ENCODE measurements at places on chromosomes 12 and 14.

DNA sequence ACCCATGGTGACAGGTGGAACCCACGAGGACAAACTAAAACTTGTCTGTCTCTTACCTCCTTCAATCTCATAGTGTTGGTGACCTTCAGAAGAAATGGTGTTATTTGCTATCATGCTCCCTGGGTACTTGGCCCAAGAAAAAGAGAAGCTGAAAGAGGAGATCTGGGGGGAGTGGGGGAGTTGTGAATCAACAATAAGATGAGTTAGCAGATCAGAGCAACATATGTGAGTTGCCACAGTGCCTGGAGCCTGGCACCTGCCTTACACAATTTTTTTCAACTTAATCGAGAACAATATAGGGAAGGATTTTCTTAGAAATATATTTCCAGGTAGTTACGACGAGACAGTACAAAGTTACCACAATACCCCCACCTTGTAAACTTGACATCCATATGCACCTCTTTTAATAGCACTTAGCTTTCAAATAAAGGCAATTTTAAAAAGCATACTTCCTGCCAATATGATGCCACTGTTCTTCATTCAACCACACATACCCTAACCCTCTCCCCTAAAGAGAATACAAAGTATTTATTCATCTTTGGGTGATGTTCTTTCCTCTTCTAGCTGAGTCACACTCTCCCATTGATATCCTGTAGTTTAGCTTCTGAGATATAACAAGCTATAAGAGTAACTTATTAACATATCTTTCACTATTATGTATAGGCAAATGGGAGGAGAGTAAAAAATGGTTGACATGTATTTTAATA, 424.1 kb upstream of the OR4E1 start:
- DNase-seq: no peak

DNA sequence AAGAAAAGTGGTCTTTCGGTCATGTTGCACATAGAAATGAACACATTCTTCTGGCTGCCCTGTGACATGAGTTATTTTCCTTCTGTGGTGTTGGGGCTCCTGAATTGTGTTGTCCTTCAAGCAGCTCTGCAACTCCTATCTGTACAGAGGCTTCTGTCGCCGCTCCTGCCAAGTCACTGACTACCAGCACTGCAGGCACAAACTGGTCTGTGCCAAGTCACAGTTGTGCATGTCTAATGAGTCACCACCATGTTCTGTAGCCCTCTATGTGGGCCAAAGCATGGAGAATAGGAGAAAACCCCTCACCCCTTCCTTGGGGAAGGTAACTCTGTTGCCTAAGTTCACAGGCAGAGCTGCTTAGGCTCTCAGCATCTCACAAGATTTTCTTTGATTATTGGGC, 283.3 kb downstream of the RPL10L start:
- no peak for DNase-seq

DNA sequence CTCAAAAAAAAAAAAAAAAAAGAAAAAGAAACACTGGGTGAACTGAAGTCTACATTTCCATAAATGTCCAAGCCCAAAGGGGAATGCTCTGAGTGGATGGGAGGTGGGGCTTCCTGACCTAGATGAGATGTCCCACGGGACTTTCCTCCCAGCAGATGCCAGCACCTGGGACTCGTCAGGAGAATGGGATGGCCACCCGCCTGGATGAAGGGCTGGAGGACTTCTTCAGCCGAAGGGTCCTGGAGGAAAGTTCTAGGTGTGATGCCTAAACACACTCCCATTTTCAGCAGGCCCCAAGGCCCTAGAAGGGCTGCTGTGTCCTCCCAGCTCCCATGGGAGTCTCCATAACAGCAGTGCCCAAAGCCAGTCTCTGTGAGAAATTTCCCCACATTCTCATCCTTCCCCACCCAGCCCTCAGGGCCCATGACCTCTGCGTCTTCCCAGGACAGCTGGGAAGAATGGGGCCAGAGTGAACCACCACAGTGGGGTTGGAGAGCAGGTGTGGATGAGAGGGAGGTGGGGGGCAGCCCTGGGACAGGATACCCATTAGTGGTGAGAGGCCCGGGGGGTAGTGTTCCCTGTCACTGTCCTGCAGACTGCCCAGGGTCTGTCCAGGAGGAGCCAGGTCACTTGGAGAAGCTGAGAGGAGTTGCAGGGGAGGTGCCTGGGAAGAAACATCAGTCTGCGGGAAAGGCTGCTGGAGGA, 7.1 kb upstream of the CPNE6 start:
- no peak for DNase-seq

GRCh38 chr12:103928682-103929045, 1.5 kb upstream of the HSP90B1 start:
- DNase-seq: peak; percentile 79

GRCh38 chr14:24281636-24282035, 10.2 kb upstream of the RABGGTA start:
- DNase-seq: no peak

GRCh38 chr14:70245026-70245425, 56.3 kb upstream of the SLC8A3 start:
- DNase-seq: no peak

GRCh38 chr14:58107947-58108552, 44.0 kb downstream of the ARMH4 start:
- peak; percentile 19 for DNase-seq

DNA sequence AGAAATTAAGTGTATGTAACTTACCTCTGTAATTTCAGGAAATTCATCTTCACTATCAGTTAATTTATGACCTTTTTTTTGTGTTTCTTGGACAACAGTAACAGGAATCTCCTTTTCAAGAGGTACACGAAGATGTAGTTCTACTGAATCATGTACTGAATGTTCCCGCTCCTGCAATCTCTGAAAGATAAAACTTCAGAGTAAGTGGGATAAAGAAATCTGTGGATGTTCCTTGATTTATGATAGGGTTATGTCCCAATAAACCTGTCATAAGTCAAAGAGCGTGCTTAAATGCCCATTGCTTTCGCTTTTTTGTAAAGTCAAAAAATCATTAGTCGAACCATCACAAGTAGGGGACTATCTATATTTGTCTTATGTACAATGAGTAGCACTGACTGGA, 40.8 kb downstream of the SENP1 start:
- no peak for DNase-seq

DNA sequence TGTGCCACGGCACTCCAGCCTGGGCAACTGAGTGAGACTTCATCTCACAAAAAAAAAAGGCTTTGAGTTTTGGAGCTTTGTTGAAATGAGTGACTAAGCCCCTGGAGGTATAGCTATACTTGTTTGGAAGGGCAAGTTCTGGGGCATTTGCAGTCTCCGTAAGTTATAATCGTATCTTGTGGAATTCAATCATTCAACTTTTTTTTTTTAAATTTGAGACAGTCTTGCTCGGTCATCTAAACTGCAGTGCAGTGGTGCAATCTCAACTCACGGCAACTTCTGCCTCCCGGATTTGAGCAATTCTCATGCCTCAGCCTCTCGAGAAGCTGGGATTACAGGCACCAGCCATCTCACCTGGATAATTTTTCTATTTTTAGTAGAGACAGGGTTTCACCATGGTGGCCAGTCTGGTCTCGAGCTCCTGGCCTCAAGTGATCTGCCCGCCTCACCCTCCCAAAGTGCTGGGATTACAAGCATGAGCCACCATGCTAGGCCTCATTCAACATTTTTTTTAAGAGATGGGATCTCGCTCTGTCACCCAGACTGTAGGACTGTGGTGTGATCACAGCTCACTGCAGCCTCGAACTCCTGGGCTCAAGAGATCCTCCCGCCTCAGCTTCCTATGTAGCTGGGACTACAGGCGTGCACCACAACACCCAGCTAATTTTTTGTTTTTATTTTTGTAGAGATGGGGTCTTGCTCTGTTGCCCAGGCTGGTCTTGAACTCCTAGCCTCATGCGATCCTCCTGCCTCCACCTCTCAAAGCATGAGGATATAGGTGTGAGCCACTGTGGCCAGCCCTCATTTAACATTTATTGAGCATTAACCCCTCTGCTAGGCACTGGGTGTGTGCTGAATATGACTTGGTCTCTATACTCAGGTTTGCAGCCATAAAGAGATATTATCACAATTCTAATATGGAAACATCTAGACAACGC, 133.7 kb upstream of the MAP1LC3B2 start:
- DNase-seq: no peak

GRCh38 chr12:46386877-46387629, 14.5 kb upstream of the SLC38A2 start:
- peak; percentile 69 for DNase-seq

- DNase-seq: no peak
Measured at GRCh38 chr12:66916189-66916588, 237.3 kb upstream of the GRIP1 start.

DNA sequence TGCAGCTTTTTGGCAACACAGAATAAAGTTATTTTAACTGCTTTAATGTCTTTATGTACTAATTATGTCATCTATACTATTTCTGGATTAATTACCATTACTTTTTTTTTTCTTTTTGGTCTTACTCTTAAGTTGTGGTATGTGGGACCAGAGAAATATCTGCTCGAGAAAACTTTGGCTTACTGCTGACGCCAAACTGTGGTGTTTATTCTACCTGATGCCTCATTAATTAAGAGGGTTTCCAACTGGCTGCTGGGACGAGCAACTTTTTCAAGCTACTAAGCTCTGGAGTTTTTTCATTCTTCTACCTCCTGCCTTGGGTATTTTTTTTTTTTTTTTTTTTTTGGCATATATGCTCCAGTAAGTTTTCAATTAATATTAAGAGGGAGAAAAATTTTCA, 1257.5 kb downstream of the FSCB start:
- no peak for DNase-seq

- no peak for DNase-seq
Measured at GRCh38 chr12:8987163-8987562, 2.2 kb upstream of the KLRG1 start.

GRCh38 chr12:4261655-4262054, 11.9 kb upstream of the CCND2 start:
- DNase-seq: no peak

DNA sequence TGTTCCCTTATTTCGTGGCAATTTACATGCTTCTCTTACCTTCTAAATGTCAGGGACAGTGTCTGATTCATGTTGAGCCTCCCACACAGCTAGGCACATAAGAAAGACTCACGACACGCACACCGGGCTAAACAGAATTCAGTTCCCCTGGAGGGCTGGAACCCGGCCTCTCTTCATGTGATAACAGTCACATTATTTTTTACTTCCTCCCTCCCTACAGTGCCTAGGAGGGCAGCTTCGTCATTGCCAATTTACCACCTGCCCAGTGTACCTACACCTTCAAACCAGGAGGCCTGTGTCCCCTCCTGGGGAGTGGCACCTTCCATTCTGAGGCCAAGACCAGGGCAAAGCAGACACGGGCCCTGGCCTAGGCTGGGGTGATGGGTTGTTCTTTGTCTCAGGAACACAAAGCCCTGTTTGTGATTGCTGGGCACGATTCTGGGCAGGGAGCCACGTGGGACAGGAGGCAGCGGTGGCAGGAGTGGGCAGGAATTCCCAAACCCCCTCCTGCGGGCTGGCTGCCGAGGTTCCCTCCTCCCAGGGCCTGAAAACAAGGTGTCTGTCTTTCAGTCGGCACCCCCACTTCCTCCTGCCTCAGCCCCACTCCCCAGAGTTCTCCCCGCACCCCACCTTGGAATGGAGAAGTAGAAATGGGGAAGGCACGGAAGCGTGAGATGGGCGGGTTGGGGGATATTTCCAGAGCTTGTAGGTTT, 6.8 kb upstream of the RASAL1 start:
- DNase-seq: no peak

GRCh38 chr12:99005601-99006000, 360.5 kb downstream of the APAF1 start:
- DNase-seq: no peak

DNA sequence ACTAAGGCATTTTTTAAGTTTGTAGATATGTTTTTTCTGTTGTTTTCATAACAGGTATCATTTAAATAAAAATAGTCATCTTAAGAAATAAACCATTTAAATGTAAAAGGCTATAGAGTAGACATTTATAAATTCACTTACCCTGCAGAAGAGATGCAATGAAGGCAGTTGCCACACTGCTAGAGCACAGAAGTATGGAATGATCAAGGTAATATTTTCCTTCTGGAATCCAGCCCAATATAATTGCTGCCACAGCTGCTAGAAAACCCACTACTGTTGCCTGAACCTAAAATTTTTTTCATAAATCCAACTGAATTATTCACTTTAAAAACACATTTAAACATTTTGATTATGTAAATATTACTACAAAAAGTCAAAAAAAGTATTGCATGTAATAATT, 69.2 kb downstream of the SLC41A2 start:
- DNase-seq: no peak

- no peak for DNase-seq
Measured at GRCh38 chr12:46832130-46832704, 6.4 kb upstream of the SLC38A4 start.

DNA sequence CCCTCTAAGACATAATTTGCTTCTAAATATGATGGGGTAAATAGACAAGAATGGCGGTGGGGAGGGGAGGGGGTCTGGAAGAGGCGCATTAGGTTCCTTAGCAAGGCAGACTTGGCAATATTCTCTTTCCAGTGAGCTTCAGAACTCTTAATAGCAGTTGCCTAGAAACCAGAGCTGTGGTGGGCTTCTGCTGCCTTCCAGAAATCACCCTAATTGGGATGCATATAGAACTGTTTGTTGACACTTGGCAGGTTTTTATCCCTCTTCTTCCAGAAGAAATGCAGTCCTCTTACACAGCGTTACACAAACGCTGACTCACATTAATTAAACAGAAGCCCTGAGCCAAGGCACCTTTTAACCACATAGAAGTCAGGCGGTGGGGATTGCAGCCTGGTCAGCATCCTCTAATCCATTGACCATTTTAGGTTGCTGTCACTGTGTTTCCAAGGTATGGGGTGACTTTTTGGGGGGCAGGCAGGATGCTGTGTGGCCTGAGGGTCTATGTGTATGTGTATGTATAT, 114.1 kb downstream of the CCDC60 start:
- no peak for DNase-seq

DNA sequence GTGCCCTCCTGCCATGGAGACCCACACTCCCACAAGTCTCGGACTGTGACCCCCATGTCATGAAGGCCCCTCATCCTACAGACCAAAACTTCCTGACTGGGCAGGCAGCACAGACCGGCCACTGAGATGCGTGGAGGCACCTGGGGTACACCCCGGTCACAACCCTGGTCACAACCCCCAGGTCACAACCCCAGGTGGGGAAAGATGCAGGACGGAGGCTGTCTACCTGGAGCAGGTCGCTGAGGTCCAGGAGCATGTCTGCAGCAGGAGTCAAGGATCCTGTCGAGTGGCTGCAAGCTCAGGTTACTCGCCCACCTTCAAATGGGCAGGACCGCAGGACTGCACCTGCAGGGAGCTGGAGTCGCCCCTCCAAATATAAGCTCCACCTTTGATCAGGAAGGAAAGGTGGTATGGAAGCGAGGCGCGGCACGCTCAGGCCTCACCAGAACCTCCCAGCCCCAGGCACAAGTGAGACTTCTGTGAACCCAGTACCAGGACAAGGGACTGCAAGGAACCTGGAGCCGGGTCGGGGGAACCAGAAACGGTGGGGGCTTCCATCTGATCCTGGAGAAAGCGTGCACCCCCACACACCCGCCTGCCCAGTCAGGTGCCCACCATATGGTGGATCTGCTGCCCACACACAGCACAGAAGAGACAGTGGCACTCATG, 8.1 kb downstream of the BTBD6 start:
- no peak for DNase-seq

- DNase-seq: no peak
Measured at GRCh38 chr12:65881348-65881961, 57.2 kb downstream of the HMGA2 start.

- DNase-seq: no peak
Measured at GRCh38 chr12:45986641-45987339, 3.6 kb downstream of the SCAF11 start.

All from GM12864 (cell line).